ENCODE measurements at places on chromosomes 12 and 14.
A peak's percentile ranks its signal among the peaks of the same experiment; 100 is the strongest.

DNA sequence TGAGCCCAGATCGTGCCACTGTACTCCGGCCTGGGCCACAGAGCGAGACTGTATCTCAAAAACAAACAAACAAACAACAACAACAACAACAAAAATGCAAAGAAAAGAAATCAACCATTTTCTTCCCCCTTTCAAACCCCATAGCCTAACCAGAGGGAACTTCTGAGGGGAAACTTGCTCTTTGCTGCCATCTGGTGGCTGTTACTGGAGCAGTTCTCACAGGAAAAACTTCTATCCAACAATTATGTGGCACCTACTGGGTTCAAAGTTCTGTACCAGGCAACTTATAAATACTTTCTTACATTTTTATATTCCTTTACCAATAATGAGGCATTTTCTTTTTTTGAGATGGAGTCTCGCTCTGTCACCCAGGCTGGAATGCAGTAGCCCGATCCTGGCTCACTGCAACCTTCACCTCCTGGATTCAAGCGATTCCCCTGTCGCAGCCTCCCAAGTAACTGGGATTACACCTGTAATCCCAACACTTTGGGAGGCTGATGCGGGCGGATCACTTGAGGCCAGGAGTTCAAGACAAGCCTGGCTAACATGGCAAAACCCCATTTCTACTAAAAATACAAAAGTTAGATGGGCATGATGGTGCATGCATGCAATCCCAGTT, 50.9 kb upstream of the BICDL1 start:
- peak; percentile 70 for DNase-seq

DNA sequence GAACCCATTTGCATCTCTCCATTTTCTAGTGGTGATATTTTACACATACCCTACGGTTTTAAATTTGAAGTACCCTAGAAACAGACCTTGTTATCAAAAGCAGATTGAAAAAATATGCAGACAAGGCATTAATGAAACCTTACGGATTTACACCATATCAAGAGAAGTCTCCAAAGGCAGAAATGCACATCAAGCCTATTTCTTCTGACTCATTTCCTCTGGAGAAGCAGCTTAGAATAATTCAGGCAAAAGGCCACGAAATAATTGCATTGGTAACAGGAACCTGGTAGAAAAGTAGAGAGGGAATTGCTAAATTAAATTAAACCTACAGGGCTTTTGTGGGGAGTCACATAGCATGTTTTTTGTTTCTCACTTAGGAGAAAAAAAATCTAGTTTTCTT, 34.7 kb downstream of the KICS2 start:
- DNase-seq = no peak

GRCh38 chr12:65742018-65743010, 82.0 kb upstream of the HMGA2 start:
- peak; percentile 34 for DNase-seq

- no peak for DNase-seq
Observed at GRCh38 chr12:3323002-3323685, 167.9 kb upstream of the PRMT8 start.

DNA sequence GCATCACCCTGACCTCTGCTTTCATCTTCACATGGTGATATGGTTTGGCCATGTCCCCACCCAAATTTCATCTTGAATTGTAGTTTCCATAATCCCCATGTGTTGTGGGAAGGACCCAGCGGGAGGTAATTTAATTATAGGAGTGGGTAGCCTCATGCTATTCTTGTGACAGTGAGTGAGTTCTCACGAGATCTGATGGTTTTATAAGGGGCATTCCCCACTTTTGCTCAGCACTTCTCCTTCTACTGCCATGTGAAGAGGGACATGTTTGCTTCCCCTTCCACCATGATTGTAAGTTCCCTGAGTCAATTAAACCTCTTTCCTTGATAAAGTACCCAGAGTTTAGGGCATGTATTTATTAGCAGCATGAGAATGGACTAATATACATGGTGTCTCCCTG, 38.2 kb downstream of the TMBIM6 start:
- no peak for DNase-seq

DNA sequence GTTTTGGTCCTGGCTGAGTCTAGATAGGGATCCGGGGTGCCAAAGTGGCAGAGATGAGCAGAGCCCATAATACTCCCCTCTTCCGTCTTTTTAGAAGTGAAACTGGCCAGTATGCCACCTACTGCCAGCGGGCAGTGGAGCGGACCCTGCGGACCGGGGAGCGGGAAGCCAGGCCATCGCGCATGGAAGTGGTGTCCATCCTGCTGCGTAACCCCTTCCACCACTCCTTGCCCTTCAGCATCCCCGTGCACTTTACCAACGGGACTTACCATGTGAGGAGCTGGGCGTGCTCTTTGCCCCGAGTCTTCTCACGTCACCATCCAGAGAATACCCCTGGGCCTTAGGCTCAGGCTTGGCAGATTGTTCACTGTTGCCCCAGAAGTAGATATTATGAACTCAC, 21.0 kb downstream of the PIGH start:
- no peak for DNase-seq

DNA sequence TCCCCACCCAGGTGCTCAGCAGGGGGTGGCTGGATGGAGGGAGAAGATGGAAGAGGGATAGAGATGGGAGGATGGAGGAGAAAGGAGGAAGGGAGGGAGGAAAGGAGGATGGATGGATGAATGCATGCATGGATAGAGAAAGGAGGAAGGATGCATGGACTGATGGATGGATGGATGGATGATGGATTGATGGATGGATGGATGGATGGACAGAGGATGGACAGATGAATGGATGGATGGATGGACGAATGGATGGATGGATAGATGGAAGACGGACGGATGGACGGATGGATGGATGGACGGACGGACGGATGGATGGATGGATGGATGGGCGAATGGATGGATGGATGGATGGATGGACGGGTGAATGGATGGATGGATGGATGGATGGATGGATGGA, 64.1 kb downstream of the NCOR2 start:
- DNase-seq = no peak

- no peak for DNase-seq
Observed at GRCh38 chr12:22312336-22312735, 22.2 kb downstream of the ST8SIA1 start.

DNA sequence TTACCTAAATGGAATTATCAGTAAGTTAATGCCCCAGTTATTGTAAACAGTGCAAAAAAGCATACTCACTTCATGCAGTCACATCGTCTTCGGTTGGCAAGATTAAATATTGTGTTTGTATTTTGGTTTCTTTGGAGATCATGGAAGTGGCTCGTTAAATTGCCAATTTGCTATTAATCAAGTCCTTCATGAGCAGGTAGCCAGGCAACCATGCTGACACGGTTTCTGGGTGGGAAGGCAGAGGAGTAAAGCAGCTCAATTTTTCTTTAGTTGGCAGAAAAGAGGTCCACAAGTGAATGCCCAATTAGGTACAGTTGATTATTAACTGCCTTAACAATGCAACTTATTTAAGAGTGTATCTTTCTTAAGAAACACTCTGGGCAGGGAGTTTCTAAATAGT, 43.9 kb downstream of the PPP4R3A start:
- DNase-seq = no peak

GRCh38 chr14:23831596-23831995, 122.0 kb upstream of the DHRS4 start:
- no peak for DNase-seq

DNA sequence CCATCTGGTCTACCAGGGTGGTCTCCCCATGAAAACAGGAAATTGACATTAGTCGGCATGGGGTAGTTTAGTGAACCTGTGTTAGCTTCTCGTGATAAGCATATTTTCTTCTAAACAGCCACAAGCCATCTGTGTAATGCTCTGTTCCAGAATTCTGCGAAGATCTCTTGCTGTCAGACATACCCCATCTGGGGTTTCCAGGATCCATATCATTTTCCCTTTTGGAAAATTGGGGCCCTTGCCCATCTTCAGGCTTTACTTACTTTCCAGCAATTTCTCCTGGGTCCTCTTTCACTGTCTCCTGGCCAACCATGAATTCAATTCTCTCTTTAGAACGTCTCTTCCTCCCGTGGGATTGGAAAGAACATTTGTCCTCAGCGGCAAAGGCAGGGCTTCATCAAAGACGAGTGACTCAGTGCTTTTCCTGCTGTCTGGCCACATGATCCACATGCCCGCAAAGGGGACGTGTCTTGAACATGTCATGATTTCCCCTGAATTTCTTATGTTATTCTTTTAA, 21.4 kb upstream of the NCOR2 start:
- DNase-seq = no peak

GRCh38 chr12:1047898-1048660, 57.1 kb downstream of the ERC1 start:
- DNase-seq = no peak

DNA sequence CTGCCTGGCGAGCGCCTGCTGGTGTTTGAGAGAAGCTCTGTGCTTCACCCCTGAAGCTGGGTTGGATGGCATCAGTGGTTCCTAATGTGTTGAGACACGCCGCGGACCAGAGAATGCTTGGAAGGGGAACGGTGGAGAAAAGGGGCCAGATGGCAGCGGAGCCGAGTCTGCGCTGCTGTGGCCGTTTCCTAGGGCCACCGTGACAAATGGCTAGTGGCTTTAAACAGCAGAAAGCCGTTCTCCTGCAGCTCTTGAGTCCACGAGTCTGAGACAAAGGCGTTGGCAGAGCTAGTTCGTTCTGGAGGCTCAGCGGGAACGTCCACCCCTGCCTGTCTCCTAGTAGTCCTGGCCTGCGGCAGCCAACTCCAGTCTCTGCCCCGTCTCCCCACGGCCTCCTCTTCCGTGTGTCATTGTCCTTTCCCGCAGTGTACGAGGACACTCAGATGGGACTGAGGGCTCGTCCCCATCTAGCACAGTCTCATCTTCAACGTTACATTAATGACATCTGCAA, 103.6 kb downstream of the ADGRD1 start:
- no peak for DNase-seq

DNA sequence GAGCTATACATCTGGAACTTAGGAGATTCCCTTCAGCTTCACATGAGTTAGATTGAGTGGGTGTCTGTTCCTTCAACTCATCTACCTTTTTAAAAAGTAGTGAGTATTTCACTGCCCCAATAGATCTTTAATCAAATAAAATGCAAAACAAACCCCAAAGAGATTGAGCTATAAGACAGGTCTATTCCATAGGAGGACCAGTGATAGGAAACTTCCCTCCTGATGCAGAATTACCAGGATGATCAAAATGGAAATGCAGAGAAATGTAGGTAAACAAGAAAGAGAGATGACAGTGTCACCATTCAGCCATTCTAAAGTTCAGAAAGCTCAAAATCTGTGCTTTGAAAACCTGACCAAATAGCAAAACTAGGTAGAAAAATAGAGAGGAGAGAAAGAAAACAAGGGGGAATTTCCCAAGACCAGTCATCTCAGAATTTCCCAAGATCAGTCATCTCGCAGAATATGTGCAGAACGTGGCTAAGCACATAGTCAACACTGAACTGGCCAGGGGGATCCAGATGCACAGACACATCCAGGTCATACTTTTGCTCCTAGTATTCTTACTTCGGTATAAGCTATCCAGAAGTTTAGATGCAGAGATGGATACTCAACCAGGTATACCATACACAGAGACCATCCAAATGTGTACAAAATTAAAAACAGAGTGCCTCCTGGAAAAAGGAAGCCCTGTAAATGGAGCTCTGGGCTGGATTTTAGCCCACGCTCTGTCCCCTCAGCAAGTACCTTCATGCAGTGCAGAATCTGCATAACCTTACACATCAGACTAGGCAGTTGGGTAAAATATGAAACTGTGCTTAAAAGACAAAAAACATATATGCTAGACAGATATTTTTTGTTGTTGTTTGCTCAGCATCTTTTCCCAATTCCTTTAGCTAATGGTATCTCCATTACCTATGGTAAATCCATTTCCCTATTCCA, 27.4 kb downstream of the SLC41A2 start:
- no peak for DNase-seq

- DNase-seq = no peak
Observed at GRCh38 chr12:40907115-40907527, 214.9 kb downstream of the CNTN1 start.

GRCh38 chr12:10165421-10165820, 6.5 kb downstream of the OLR1 start:
- no peak for DNase-seq

- no peak for DNase-seq
Observed at GRCh38 chr12:21221072-21221471, 90.1 kb downstream of the SLCO1B1 start.

- DNase-seq = no peak
Observed at GRCh38 chr14:51487848-51488247, 163.9 kb upstream of the FRMD6 start.

GRCh38 chr14:85415015-85415712, 114.8 kb upstream of the FLRT2 start:
- no peak for DNase-seq

DNA sequence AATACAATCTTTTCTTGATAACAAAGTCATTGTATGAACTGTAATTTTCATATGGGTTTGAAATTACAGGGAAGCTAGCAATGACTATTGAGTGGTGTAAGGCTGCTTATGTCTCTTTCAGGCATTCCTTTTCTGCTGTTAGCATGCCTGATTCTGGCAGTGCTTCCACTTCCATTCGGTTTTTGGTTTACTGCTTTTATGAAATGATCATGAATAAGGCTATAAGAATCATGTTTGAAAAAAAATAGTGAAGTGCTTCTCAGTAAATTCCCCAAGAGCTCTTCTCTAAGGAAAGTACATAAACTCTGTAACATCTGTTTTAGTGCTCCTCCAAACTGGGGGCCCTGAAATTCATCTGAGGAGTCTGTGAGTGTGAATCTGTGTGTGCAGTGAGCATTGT, 434.0 kb upstream of the RGS6 start:
- no peak for DNase-seq

DNA sequence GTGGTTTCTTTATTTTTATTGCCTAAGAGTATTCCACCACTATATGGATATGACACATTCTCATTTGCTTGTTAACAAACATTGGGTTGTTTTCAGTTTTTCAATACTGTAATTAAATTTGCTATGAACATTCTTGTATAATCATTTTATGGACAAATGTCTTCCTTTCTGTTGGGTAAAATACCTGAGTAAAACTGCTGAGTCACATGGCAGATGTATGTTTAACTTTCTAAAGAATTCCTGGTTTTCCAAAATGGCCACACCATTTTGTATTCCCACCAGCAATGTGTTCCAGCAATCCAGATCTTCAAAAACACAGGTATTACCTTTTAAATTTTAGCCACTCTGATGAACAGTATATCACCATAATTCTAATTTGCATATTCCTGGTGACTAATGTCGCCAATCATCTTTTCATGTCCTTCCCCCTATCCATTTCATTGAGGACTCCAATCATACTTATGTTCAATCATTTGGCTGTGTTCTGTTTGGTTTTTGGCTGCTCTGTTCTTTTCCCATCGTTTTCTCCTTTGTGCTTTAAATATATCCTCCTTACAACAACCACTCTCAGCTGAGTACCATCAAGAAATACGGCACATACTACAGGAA, 36.0 kb downstream of the CDK17 start:
- no peak for DNase-seq

DNA sequence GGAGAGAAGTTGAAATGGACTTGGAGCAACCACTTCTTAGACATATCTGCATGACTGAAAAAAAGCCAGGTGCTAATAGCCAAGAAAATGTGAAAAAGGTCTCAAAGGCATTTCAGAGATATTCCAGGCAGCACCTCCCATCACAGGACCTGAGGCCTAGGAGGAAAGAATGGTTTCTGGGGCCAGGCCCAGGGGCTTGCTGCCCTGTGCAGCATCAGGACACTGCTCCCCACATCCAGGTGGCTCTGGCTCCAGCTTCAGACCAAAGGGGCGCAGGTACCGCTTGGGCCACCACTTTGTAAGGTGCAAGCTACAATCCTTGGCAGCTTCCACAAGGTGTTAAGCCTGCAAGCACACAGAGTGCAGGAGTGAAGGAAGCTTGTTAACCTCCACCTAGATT, 114.3 kb downstream of the PIK3C2G start:
- DNase-seq = no peak

GRCh38 chr14:24456980-24457379, 14.4 kb upstream of the SDR39U1 start:
- no peak for DNase-seq

- DNase-seq = peak; percentile 72
Observed at GRCh38 chr14:67426983-67427606, 15.1 kb upstream of the PLEK2 start.
